Left forelimb (tissue), 1 donor: ENCODE measurements at places on chromosomes 16 and 17.

- no peak for DNase-seq
Observed at GRCh38 chr17:6092182-6092902, 22.2 kb downstream of the WSCD1 start.

DNA sequence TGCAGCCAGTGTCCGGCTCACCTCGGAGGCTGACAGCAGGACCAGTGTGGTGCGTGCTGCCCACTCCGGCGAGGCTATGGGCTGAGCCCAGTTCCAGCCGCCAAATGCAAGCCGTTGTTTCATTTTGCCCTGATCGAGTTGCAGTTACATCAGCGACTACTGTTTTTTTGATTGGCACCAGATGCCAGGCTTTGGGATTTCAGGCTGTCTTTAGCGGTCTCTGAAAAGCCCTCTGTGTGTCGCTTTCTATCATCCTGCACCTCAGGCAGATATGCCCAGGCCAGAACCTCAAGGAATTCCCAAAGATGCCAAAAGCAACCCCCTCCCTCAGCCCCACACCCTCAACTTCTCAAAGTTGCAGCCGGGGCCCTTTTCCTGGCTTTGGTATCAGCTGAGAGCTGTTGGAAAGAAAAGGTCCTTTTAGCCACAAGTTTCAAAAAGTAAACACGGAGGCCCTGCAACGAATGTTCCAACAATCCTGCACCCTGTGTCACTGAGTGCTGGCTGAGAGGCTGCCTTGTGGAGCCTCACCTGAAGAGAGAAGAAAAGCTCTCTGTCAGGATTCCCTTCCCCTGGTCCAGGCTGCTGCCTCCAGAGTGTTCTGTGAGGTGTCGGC is 58.9 kb downstream of the WWP2 start:
- no peak for DNase-seq

DNA sequence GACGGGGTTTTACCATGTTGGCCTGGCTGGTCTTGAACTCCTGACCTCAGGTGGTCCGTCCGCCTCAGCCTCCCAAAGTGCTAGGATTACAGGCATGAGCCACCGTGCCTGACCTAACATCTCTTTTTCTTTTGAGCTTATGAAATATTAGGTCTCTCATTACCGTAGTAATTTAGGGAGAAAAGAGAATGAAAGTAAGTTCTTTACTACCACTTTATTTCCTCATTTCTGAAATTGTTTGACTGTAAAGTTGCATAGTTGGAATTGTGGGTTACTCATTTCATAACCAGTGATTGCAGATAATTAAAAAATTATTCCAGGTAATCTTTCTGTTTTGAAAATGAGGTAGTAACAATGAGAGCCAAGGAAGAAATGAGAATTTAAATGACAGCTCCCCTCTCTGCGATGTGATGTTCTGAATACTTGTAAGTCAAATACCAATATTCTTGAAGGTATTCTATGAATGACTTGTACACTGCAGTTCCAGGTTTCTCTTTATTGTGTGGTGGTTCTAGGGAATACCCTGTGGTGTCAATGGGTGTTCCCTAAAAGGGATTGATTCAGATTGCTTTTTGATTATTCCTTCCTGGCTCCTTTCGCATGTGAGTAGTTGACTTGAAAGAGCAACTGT is 28.3 kb downstream of the MAP2K4 start:
- DNase-seq = no peak

DNA sequence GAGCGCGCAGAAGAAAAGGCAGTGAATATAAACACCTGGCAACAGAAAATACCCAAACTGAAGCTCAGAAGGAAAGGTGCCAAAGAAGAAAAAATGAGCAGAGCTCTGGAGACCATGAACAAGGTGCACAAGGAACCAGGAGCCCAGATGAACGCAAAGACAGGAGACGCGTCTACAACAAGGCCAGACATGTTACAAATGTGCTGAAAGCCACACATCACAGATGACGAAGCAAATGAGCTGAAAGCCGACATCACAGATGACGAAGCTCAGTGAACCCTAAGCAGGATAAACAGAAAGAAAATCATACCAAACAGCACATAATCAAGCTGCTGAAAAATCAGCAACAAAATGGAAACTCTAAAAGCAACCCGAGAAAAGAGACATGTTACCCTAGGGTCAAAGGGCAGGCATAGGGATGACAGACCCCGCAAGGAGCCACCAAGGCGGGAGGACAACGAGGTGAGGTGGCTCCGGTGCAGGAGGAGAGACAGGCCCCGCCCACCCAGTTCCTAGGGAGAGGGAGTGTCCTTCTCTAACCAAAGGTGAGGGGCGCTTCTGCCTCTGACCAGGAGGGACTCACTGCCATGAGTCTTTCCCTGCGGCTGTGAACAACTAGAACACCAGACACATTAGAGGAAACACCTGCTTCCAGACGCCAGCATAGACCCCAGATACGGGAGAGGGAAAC is 39.1 kb downstream of the CCDC57 start:
- no peak for DNase-seq

DNA sequence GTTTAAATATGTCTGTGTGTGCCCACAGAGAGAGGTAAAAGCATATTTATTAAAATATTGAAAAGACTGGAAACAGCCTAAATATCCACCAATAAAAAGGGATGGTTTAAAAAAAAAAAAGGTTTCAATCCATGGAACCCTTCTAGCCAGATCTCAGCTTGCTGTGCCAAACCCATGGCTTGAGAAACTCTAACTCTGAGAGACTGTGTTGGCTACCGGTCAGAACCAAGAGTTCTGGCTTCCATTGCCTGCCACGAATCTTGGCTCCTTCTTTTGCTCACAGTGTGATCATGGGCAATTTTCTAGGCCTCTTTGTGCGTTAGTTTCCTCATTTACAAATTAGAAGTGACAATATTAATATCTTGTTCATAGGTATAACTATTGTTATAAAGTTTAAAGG is 201.3 kb upstream of the IRX3 start:
- no peak for DNase-seq

DNA sequence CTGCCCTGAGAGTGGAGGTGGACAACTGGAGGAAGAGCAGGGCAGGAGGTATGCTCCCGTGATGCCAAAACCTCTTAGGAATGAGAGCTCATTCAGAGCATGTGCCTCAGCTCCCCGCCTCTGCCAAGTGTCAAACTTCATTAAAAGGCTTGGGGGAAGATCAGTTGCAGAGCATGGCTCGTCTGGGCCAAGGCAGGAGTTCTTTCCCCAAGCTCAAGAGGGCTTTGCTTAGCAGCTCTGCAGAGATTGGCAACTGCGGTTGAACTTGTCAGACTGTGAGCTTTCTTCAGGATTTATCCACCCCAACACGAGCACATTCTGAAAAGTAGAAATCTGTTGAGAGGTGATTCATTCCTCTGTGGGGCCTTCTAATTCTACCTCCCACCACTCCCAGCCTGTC is 248.1 kb downstream of the HS3ST3A1 start:
- no peak for DNase-seq

DNA sequence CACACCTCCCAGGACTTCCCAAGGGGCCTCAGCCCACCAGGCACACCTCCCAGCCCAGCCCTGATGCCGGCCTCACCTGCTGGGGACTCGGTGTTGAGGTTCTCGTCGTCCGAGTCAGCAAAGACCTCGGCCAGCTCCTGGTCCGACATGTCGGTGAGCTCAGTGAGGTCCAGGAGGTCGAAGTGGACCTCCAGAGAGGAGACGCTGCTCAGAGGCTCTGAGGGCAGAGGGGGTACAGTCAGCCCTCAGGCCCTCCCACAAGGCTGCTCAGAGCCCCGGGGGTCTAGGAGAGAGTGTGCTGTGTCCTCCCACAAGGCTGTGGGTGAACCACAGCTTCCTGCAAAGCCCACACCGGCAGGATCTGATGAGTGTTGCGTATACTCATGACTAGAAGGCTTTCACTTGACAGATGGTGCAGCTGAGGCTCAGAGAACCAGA is 10.5 kb downstream of the DBNDD1 start:
- no peak for DNase-seq

GRCh38 chr16:30377050-30377811 is 2.6 kb downstream of the MYL11 start:
- no peak for DNase-seq

DNA sequence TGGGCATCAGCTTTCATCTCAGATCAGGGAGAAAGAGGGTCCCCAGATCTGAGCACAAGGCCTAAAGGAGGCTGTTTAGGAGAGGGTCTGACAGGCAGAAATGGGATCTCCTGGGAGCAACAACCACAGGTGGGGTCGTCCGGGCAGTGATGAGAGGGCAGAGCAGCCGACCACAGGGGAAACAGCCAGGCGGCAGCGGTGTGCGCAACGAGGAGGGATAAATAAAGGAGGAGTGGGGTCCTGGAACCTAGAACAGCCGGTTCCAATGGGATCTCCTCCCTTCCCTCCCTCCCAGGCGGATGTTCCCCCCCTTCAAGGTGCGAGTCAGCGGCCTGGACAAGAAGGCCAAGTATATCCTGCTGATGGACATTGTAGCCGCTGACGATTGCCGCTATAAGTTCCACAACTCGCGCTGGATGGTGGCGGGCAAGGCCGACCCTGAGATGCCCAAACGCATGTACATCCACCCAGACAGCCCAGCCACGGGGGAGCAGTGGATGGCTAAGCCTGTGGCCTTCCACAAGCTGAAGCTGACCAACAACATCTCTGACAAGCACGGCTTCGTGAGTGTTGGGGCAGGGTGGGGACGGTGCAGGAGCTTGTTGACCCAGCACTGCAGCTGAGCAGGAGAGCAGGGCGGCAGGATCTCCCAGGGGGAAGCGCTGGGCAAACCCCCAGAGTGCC is 1.9 kb downstream of the TBX2 start:
- DNase-seq = no peak

DNA sequence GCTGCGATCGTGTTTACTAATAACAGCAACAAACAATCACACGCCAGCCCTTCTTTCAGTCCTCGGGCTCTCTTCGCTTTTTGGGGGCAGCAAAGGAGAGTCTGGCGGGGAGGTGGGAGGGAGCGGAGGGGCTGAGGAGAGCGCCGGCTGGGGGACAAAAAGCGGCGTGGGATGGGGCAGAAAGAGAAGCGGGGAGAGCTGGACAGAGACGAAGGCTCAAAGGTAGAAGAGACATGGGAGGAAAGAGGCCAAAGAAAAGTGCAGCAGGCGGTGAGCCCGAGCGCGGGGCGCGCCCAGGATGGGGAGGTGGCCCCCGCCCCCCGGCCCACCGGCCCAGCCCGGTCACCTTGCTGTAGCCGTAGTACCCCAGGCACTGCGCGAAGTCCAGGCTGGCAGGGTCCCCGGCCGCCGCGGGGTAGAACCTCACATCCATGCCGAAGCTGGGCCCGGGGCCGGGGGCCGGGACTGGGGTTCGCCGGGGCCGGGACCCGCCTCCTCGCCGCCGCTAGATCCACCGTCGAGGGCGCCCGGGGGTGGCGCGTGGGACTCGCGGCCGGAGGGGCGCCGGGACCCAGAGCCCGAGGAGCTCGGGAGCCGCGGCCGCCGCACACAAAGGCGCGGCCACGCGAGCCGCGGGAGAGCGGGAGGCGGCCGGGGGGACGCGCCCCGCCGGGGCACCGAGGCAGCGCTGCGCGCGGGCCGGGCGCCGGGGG is 496 bp downstream of the TOX3 start:
- DNase-seq = no peak

GRCh38 chr16:57185446-57185944 is 344 bp downstream of the PSME3IP1 start:
- peak; percentile 72 for DNase-seq

DNA sequence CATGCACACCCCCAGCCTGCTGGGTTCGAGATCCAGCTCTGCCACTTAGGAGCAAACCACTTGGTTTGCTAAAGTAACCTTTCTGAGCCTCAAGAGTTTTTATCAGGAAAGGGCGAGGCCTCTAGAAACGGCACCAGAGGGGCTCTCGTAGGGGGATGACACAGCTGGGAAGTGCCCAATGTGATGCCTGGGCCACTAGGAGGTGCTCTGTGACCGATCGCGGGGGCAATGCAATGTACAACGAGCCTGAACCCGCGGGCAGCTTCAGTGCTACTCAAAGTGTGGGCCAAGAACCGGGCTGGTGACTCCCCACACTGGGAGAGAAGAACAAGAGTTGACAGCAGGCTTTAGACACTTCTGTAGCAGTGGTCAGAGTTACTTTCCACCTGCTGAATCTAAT is 9.4 kb downstream of the C16orf89 start:
- DNase-seq = no peak

- no peak for DNase-seq
Observed at GRCh38 chr16:69443927-69444631, 19.7 kb downstream of the CYB5B start.

DNA sequence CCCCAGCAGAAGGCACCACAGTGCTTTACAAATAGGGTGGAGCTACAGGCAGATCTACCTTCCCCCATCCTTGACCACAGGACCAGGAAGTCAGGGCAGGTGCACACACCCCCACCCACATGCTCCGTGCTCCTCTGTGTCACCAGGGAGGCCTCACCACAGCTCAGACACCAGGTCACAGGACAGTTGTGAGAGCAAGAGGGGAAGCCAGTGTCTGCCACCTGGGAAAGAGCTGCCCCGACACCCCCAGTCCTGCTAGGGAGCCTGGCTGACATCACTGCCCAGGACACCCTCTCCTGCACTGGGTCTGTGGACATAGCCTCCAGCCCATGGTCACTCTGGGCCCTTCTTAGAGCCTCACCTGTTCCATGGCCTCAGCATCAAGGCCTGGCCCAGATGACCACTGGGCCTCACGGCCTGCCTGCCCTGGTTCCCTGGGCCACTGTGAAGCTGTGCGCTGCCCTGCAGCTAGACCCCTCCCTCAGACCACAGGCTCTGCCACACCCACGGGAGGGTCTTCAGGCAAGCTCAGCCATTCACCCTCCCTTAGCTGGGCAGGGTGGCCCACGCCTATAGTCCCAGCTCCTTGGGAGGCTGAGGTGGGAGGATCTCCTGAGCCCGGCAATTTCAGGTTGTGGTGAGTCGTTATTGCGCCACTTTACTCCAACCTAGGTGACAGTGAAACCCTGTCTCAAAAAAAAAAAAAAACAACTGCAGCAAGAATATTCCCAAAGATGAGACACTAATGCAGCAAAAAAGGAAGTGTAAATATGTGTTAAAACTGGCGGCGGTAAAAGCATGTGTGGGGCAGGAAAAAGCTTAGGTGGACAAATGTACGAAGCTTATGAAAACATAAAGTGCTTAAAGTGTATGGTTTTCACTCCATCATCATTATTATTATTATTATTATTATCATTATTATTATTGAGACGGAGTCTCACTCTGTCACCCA is 14.2 kb downstream of the POLR3K start:
- DNase-seq = no peak

DNA sequence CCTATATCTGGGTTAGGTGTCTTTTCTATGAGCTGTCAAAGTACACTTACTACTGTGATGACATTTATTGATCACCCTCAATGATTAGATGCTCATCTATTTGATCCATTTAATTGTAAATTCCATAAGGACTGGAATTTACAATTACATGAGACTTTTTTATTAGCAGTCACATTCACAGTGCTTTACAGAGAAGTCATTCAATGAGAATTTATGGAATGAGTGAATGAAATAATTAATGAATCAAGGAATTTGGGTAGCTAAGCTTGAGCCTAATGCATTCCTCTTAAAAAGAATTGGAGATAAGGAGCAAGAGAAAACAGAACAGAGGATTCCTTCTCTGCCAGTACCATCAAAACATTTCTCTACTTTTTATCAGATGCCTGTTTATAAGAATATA is 1437.5 kb upstream of the CDH8 start:
- no peak for DNase-seq
